Forelimb muscle (tissue), 1 donor: ENCODE measurements at places on chromosomes 3 and 15.

DNA sequence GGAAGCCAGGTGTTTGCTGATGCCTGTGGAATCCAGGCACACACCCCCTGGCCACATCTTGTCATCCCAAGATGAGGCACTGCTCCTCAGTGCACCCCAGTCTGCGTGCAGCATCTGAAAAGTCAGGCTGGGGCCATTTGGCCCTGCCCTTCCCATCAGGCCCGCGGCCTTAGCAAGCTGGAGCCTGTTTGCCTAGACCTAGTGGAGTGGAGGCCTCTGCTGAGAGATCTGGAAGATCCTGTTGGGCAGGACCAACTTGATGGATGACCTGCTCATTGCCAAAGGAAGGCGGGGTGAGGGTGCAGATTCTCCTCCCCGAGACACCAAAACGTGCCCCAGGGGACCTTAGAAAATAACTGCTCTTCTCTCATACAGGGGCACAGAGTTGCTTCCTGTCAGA is 220.2 kb downstream of the SHQ1 start:
- DNase-seq, result no peak

DNA sequence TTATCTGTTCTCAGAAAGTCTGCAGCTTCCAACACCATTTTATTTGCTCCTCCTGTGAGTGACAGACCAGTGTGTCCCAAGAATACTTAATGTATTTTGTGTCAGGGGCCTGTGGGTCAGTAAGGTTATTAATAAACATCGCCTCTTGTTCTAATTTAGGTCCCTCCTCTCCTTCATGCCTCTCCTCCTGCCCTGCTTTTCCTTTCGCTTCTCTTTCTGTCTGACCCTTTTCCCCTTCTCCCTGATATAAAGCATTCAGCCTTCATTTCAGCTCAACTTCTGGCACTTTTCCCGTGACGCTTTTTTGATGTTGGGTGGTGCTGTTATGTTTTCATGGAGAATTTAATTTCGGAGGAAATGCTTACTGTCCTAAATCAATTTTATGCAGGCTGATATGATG is 29.7 kb upstream of the NR2F2 start:
- DNase-seq, result no peak

- DNase-seq, result no peak
Measured at GRCh38 chr15:68572921-68573320, 5.9 kb upstream of the CORO2B start.

DNA sequence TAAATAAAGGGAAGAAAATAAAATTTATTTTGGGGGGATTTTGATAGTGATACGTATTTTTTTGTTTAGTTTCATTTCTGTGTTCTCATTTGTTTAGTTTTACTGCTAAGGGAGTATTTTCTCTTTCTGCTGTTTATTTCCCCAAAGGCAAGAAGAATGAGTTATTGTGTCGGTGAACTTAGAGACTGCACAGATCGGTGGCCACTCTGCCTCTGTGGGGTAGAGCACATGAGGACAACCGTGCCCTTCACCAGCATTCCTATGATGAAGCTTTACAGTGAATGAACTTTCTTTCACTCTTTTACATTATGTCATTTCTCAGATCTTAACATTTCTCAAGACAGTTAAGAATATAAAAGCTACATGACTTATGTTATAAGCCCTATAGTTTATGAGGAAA is 214.4 kb downstream of the OCA2 start:
- no peak for DNase-seq

DNA sequence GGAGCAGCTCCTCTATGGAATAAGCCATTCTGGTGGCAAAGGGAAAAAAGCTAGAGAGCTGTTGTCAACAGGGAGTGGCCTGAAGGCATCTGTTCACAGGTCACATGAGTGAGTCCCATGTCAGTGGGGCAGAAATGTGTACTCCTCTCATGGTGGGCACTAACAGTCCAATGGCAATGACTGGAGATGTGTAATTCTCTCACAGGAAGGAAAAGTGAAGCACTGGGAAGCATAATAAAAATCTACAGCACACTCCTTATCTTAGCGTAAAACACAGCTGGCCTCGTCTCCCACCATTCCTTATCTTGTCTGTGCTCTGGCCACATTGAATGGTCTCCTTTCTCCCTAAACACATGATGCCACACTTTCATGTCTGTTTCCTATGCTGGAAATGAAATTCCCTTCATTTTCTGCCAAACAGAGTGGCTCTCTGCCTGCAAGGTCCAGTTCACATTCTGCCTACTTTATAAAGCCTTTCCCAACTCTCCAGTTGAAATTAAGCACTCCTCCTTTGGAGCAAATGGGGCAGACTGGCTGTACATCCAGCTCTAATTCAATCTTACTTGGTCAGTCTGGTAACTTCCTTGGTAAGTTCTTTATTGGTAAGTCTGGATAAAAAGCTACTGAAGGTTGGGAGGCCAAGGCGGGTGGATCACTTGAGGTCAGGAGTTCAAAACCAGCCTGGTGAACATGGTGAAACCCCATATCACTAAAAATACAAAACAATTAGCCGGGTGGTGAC is 139.8 kb downstream of the RPL22L1 start:
- DNase-seq, result no peak

GRCh38 chr3:133881492-133881891 is 14.2 kb downstream of the RAB6B start:
- DNase-seq, result no peak

- no peak for DNase-seq
Measured at GRCh38 chr15:68638953-68639515, 60.2 kb downstream of the CORO2B start.

DNA sequence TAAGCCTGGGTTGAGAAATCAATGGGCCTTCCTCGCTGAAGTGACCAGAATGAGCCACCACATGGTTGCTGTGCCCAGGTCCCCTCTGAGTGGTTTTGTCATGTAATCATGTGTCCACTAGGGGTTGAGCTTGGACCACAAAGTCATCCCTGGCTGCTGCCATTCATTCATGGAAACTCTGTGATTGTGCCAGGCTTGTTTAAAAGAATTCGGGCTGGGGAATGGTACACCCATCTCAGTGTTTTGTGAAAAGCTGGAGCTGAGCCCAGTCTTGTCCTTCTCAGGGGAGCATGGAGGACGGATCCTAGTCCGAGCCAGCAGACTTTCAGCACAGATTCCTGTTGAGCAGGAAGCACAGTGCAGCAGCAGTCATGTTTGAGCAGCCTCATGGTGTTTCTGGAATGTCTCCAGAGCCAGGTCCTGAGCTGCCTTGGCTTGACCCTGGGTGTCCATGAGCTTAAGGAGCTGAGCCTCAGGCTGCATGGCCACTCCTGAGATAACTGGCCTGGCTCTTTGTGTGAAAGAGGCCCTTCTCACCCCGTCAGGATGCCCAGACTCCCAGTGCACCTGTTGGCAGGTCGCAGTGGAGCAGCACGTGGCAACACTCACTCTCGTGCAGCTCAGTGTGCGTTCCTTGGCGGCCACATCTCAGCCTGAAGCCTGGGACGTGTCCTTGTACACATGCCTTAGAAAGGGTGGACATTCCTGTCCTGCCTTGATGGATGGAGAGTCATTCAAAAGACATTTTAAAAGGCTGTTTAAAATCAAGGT is 260.3 kb upstream of the TPM1 start:
- peak; percentile 60 for DNase-seq

- no peak for DNase-seq
Measured at GRCh38 chr15:82921242-82921641, 31.3 kb downstream of the HOMER2 start.

DNA sequence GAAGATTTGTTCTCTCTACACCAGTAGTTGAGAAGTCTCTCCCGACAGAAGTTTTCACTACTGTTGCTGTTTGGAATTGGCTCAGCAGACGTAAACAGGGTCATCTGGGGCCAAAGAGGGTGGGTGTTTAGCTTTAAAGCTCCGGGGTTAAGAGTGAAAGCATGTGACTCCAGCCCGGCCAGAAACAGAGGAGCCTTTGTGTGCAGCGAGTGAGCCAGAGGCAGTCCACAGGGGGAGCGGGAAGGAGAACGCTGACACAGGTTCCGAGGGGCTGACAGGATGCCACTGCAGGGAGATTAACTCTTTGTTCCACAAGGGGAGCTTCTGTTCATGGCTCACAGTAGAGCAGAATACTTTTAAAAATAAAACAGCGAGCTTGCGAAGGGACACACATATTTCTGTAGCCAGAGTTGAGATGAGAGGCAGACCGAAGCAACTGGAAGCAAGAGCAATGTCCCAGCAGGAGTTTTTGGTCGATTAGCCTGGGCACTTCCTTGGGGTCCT is 26.9 kb downstream of the BMF start:
- DNase-seq, result no peak

GRCh38 chr15:75733761-75734651 is 21.4 kb upstream of the CSPG4 start:
- DNase-seq, result no peak

GRCh38 chr15:41464889-41465580 is 28.6 kb upstream of the ITPKA start:
- no peak for DNase-seq

DNA sequence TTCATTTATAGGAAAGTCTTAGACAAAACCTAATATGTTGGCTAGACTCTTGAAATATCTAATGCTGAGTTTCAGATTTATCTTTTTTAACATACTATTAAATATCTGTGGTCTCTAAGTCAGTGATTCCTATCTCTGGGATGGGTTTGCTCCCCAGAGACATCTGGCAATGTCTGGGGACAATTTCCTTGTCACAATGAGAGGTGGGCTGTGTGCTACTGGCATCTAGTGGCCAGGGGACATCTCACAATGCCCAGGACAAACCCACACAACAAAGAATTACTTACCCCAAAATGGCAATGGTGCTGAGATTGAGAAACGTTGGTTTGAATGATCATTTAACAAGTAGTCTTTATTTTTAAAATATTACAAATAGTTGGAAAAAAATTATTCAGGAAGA is 602.1 kb downstream of the MAGI1 start:
- no peak for DNase-seq

GRCh38 chr3:144546539-144546938 is 574.9 kb downstream of the DIPK2A start:
- no peak for DNase-seq

DNA sequence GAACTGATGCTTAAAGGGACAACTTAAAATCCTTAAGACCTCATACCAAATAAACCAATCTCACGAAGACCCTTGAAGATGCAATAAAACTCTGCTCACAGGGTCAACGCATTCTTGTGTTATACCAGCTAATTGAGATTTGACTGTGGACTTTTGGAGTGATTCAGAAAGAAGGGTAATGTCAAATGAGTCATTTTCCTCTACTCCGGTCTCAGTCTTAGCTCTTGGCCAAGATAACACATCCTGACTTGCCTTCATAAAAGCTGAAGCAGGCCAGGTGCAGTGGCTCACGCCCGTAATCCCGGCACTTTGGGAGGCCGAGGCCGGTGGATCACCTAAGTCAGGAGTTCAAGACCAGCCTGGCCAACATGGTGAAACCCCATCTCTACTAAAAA is 3.8 kb downstream of the PKM start:
- DNase-seq, result no peak

GRCh38 chr3:53579636-53580035 is 85.2 kb downstream of the CACNA1D start:
- no peak for DNase-seq

- DNase-seq, result no peak
Measured at GRCh38 chr3:194731506-194732073, 45.9 kb downstream of the FAM43A start.

- DNase-seq, result no peak
Measured at GRCh38 chr15:97708252-97708651, 252.3 kb upstream of the ARRDC4 start.

- no peak for DNase-seq
Measured at GRCh38 chr3:5458526-5458925, 271.0 kb downstream of the EDEM1 start.

GRCh38 chr3:175941352-175941751 is 1082.2 kb downstream of the NAALADL2 start:
- no peak for DNase-seq

- no peak for DNase-seq
Measured at GRCh38 chr3:100609963-100610362, 562 bp downstream of the ADGRG7 start.

DNA sequence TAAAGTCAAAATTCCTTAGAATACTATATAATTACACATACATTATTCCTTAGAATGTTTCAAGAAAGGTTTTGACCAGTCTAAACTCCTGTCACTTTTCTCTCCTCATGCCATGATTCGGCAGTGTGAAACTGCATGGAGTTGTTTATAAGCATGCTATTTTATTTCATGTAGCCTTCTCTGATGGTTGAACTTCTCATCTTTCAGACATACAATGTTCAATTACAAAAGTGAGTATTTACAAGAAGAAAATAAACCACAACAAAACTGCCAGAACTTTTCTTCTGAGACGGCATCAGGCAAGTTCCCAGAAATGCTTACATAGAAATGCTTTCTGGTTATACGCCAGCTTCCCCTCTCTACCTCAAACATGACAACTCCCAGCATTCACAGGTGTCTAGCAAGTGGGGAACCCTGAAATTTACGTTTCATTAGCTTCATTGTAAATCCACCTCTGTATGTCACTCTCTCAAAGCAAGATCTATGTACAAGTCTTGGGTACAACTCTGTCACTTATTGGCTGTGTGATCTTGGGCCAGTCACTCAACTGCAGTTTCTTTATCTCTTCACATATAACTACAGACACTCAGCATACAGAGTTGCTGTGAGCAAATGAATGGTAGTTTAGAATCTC is 42.7 kb downstream of the HDGFL3 start:
- no peak for DNase-seq

DNA sequence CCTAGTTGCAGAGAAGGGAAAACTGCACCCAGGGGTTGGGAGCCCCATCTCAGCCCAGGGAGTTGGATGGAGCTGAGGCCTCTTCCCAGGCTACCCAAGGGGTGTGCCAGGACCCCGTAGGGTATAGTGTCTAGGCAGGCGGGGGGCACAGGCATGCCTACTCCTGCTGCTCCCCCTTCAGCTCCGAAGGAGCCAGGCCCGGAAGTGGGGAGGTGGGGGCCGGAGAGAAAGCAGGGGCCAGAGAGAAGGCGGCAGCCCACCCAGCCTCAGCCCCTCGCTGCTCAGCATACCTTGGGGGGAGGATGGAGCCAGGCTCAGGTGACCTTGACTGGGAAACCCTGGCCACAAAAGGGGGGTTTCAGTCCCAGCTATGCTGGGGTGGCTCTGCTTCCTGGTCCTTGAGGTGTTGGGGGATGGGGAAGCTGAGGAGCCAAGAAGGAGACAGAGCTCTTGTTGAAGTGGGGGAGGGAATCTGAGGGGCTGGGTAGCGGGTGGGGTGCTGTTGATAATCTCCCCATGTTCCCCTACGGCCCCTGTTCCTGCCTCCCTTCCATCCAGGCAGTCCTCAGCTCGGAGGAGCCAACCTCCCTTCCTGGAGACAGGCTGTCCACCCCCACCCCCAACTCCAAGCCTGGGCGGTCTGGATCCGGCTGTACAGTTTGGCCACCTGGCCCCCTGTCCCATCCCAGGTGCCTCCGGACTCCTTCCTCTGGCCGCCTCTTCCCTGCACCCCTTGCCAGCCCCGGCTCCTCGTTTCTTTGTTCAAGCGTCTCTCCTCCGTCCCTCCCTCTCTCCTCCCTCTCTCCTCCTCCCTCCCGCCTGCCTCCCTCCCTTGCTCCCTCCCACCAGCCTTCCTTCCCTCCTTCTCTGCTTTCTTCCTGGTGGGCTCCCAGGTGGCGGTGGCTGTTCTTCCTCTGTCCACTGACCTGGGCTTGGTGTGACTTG is 1.7 kb downstream of the SEMA3F start:
- no peak for DNase-seq
